HAP-1 (cell line): ENCODE measurements at places on chromosomes 16 and 17.

DNA sequence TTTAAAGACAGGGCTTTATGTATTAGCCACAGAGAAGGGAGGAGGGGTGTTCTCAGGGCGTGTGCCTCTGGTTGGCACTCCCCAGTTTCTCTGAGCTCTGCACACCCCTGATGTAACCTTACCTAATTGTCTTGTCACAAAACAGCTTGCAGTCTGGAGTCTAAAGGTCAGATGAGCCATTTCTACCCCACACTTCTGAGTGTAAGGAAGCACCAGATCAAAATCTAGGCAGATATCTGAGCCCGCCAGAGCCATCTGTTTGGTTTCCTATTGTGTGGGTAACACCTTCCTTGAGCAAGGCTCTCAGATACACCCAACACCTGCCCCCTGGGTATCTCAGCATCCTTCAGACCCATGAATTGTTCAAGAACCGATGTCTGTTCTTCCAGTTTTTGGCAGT is 15.5 kb downstream of the CDH1 start:
- no peak for DNase-seq

GRCh38 chr16:65574326-65574966 is 452.6 kb upstream of the CDH11 start:
- DNase-seq = no peak

- no peak for DNase-seq
These were observed 744 bp upstream of the PLXDC1 start for GRCh38 chr17:39151943-39152818.

DNA sequence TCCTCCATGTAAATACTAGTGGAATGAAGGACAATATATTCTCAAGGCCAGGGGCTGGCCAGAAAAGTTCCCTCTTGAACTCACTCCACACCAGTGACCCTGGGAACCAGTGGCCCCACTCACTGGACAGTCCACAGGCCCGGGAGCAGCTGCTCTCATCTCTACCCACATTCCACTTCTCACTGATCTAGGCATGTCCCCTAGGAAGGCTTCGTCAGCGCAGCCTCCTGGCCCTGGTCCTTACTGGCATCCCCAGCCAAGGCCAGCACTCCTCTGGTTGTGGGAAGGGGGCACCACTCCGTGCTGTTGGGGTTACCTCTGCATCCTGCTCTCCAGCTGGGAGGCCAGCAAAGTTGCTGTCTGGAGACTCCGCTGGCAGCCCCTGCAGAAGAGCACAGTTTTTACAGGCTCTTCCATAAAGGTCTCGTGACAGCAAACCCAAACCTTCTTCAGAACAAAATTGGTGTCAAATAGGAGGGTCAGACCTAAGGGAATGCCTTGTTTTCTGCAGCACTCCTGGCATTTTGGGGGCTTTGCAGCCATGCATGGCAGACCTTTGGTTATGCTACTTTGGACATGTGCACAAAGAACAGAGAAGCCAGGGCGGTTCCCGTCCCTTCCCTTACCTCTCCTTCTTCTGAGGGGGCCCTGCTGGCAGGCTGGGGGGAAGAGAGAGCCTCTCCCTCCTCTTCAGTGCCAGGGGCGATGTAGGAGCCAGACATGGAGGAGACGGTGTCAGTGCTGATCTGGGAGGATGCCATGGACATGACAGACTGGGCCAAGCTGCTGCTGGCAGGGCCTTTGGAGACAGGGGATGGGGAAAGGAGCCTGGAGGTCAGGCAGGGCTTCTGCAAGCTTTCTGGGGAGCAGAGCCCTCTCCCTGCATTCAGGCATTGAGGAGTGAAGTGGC is 14.1 kb upstream of the FOXJ1 start:
- DNase-seq = no peak

DNA sequence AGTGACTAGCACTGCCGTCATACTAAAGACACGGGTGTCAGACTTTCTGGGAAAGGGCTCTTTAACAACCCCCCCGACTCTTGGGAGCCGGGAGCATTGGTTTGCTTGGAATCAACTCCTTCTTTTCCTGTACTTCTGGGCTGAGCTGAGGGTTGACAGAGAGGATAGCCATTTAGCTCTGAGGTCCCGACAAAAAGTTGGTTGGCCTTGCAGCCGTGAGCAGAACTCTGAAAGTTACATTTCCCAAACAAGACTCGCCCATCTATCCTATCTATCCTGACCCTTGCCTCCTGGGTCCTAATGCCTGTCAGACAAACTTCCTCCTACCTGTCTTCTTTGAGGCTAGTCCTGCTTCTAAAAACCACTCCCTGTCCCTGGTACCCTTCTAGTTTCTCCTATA is 460.8 kb upstream of the TOM1L1 start:
- no peak for DNase-seq

GRCh38 chr17:512926-513325 is 160.3 kb upstream of the RPH3AL start:
- no peak for DNase-seq

GRCh38 chr17:38693700-38694329 is 11.3 kb upstream of the MLLT6 start:
- DNase-seq = no peak

GRCh38 chr16:56657555-56658326 is at the start of gene MT1F:
MT1F (plus strand) TSS chr16:56657959; CDS start chr16:56658059, 100 bp downstream.
- DNase-seq = peak; percentile 95

DNA sequence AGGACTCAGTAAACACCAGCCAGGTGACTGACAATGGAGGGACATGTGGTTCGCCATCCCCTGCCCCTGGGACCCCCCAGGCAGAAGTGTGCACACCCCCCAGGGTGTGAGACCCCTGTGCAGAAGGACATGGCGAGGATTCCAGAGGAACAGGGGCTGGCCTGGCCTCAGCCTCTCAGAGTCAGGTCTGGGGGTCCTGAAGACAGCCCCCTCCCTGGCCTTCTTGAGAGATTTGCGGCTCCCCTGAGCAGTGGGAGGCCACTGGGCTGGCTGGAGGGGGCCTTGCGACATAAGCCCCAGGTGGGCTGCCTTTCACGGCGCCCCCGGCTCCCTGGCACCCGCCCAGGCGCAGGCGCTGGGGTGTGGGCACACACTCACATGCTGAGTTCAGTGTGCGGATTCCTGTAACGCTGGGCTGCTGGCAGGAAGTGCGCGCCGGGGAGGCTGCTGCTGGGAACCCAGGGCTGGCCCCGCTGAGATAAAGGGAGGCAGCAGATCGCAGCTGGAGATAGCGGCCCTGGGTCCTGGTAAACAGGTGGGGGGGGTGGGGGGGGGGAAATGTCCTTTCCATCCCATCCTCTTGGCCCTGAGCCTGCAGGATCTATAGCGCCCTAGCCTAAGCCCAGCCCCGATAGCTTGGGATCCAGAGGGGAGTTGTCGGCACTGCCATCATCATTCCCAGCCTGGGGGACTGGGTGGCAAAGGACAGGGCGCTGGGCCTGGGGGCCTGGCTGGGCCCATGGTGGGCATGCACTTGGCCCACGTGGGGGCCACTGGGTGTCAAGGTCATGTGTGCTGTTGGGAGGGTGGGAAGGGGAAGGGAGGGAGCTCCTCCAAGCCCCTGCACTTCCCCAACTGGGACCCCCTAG is 27.1 kb downstream of the TMEM235 start:
- DNase-seq = no peak

DNA sequence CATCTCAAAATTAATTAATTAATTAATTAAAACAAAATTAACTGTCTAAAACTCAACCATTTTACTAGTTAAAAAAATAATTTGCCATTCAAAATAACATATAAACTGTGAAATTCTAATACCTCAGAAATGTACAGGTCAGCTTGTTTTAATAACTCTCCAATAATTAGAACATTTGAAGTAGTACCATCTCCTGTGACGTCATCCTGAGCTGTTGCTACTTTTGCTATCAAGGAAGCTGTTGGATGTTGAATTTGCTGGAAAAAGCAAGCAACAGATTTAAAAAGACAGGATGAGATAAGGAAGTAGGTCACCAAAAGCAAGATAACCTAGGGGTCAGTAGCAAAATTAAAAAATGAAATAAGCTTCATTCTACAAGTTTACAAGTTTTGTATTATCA is 2.8 kb downstream of the CCT6B start:
- no peak for DNase-seq

DNA sequence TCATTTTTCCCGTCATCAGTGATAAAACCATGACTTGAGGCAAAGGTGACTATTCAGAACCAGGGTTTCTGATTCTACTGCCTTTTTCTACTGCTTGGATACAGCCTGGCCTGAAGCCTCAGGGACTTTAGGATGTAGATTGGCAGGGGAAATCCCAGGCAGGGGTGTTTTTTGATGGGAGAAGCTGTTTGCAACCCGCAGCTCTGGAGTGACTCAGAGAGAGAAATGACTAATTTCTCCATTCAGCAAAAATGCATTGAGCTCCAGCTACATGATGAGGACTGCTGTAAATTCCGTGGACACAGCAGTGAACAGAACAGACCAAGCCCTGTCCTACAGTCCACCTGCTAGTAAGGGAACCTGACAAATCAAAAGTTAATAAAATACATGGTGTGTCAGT is 560.6 kb downstream of the CDH13 start:
- no peak for DNase-seq

DNA sequence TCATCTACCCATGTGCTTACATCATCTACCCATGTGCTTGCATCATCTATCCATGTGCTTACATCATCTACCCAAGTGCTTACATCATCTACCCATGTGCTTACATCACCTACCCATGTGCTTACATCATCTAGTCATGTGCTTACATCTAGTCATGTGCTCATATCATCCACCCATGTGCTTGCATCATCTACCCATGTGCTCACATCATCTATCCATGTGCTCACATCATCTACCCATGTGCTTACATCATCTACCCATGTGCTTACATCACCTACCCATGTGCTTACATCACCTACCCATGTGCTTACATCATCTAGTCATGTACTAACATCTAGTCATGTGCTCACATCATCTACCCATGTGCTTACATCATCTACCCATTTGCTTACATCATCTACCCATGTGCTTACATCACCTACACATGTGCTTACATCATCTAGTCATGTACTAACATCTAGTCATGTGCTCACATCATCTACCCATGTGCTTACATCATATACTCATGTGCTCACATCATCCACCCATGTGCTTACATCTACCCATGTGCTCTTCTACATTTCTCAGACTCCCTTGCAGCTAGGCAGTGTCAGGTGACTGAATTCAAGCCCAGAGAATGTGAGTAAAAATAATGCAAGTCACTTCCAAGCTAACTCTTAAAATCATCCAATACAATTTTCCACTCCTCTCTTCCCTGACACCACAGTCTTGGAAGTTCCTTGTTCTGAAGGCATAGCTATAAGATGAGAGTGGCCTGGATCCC is 196.8 kb downstream of the CBLN1 start:
- DNase-seq = no peak

DNA sequence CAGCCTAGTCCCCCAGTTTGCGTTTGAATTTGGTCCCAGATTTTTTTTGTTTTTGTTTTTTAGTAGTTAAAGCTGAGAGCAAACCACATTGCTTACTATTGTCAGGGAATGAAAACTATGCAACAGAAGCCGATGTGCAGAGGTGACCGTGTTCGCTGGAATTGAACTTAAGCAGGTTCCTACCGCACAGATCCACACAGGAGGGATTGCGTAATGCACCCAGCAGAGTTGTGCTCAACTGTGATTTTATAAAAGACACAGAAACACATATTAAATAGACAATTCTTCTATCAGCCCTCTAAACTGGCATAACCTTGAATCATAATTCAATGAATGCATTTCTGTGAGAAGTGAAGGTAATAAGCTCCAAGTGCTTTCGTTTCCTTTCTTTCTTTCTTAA is 443.0 kb downstream of the WWOX start:
- DNase-seq = no peak

DNA sequence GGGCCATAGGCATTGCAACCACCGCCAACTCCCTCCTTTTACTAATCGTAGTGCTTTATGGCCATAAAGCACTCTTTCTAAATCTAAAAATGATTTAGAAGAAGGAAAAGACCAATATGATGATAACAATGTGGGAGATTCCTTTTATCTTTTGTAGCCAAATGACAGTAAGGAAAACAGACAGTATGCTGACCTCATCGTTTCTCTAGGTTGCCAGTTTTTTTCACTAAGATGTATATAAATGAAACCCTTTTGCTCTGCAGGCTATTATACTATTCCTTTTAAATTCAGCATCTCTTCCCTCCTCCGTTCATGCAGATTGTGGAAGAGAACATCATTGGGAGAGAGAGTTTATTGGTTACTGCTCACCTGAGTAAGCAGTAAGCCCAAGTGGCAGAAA is 25.3 kb downstream of the OTOA start:
- DNase-seq = no peak

- DNase-seq = no peak
These were observed 4.4 kb downstream of the ACADVL start for GRCh38 chr17:7224110-7224509.

DNA sequence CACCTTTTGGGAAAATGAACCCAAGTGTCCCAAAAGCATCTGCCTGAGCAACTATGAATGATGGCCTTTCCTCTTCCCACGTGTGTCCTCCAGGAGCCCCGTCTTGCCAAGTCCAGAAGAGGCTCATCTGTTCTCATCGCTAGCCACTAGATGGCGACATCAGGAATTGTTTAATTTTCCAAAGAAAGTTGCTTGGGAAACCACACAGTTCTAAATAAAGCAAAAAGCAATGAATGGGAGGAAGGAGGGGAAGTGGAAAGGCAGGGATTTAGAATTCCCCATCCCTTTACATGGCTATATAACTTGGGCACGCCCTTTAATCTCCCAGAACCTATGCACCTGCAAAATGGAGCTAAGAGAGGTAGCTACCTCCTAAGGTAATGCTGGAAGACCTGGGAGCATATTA is 9.0 kb upstream of the CDH5 start:
- peak; percentile 54 for DNase-seq

- no peak for DNase-seq
These were observed 476.0 kb downstream of the SLC39A11 start for GRCh38 chr17:72616447-72616846.

GRCh38 chr16:12250578-12250977 is 274.0 kb downstream of the SNX29 start:
- no peak for DNase-seq

DNA sequence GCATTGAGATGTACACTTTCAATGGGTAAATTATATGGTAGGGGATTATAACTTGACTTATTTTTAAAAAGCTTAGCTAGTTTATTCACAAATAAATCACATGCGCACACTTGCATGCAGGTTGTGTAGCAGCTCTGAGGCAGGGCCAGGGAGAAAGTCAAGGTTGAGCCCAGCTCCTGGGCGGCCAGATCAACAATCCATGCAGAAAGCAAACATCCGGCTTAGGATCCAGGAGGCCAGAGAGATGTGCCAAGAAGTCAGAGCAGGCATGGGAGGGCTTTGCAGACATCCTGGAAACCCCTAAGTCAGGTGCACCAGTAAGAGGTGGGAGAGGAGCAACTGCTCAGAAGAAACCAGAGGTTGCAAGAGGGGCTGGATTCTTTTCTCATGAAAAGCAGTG is 186.5 kb downstream of the AXIN2 start:
- DNase-seq = no peak

DNA sequence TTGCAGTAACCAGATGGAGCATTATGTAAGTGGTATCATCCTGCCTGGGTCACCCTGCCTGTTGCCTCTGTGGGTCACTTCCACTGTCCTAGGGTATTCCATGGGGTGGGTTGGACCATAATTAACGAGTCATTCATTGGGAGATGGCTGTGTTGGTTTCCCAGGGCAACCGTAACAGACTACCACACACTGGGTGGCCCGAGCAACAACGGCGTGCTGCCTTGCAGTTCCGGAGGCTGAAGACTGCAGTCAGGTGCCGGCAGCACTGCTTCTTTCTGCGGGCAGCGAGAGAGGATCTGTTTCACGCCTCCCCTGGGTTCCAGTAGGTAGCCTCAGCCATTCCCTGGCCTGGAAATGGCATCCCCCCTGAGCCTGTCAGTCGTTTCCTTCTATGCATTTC is 28.9 kb upstream of the CMIP start:
- no peak for DNase-seq
